ENCODE measurements at places on chromosomes 4 and X.

DNA sequence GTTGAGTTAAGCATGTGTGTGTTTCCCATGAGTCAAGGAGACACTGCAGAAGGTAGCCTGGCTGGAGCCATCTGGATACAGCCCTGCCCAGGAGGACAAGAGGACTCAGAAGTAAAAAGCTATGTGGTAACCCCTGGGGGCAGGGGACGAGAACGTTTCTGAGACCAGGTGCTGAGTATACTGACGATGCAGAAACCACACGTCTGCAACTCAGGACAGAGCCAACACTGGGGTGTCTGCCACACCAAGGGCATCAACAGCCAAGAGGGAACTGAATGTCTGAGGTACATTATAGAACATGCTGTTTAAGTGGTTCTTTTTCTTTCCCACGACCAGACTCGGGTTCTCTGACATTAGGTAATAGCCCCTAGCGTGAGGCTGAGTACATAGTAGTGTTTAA, 94.1 kb upstream of the GPR34 start:
- DNase-seq: no peak

GRCh38 chr4:158722291-158722916, 792 bp downstream of the PPID start:
- DNase-seq: no peak

DNA sequence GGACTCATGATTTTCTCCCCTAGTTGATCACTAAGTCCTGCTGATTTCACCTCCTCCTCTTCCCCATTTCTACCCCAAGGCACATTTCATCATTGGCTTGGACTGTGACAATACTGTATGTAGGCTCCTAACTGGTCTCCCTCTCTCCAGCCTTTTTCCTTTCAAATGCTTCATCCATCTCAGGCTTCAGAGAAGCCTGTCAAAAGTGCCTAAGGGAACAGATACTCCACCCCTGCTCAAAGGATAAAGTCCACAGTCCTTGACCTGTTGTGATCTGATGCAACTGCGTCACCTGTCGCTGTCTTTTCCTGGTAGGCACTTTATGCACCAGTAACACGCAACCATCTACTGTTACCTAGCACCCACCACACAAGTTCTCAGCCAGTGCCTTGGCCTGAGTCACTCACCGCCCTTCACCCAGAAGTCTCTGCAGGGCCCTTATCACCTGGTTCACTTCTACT, 12.8 kb downstream of the SCARB2 start:
- no peak for DNase-seq

GRCh38 chr4:113790478-113790877, 28.9 kb upstream of the CAMK2D start:
- no peak for DNase-seq

DNA sequence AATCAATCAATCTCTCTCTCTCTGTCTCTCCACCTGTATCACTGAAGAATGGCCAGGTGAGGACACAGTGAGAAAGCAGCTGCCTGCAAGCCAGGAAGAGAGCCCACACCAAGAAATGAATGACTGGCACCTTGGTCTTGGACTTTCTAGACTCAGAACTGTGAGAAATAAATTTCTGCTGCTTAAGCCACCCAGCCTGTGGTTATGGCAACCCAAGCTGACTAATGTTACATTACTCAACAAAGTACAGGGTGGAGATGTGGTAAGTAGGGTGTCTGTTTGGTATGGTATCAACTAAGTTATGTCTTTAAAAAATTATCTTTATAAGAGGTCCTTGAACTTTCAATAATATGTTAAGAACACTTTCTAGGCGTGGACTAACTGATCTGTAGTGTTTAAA, 159.3 kb downstream of the EPHA5 start:
- DNase-seq: no peak

DNA sequence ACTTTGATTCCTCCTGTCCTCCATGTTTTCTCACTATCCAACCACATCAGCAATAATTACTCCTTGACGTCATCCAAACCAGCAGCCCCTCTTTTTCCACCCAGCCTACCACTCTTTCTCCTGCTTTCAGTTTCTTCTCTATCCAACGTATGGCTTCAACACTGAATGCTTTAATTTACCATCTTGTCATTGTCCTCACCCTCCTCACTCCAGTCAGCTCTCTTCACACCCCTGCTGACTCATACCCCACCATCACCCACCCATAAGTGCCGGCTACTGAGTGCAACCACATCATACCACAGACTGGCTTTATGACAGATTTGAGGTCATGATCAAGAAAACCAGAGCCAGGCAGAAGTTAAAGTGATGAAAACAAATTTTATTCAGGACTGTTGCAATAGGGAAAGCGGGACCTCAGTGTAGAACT, 9.8 kb upstream of the ANXA5 start:
- peak; percentile 19 for DNase-seq

DNA sequence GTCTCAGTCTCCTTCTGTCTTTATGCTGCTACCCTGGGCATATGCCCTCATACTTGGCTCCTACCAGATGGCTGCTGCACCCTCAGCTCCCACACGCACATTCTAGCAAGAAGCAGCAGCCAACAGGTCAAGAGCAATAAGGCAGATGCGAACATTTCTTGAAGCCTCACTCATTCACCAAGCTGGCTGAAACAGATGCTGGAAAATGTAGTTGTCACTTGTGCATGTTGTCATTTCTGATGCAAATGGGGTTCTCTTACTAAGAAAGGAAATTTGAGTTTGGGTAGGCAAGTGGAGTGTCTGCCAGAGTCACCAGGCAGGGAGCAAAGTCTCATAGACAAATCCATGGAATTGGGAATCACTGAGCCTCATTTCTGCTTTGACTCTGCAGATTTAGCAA, 57.4 kb upstream of the SORBS2 start:
- DNase-seq: no peak

- no peak for DNase-seq
Observed at GRCh38 chrX:2784026-2784425, 32.2 kb downstream of the XG start.

DNA sequence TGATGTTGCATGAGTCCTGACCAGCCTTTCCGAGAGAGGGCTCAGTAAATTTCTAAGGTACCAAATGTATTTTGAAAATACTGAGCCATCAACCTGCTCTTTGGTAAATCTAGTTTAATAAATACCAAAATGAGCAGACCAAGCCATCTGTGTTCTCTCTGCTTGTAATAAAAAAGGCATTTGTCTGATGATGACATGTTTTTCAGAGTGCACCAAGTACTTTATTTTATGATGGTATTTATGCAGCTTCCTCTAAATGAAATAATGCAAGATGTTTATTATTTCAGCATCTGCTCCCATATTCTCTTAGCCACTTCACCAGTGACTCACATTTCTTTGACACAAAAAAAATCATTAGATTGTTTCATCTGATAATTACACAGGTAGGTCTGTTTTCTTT, 700.5 kb downstream of the TRIML1 start:
- no peak for DNase-seq

- DNase-seq: peak; percentile 16
Observed at GRCh38 chr4:142846108-142846728, at the start of gene INPP4B. TSS of gene INPP4B (minus strand) at chr4:142846301.

DNA sequence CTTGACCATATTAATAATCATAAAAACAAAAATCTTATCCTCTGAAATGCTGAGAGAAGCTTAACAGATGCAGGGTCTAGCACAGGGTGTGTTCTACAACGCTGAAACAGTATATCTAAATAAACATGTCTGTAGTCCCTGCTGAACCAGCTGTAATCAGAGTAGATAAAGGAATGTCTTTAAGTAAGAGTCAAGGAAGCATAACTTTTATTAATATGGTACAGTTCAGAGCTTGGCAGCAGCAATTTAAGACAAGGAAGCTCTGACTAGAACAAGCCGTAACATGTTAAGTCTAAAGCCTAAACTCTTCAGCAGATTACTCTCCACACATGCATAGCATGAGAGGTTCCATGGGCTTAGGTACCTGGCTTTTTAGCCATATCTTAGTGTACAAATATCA, 36.1 kb downstream of the NFKB1 start:
- DNase-seq: no peak

DNA sequence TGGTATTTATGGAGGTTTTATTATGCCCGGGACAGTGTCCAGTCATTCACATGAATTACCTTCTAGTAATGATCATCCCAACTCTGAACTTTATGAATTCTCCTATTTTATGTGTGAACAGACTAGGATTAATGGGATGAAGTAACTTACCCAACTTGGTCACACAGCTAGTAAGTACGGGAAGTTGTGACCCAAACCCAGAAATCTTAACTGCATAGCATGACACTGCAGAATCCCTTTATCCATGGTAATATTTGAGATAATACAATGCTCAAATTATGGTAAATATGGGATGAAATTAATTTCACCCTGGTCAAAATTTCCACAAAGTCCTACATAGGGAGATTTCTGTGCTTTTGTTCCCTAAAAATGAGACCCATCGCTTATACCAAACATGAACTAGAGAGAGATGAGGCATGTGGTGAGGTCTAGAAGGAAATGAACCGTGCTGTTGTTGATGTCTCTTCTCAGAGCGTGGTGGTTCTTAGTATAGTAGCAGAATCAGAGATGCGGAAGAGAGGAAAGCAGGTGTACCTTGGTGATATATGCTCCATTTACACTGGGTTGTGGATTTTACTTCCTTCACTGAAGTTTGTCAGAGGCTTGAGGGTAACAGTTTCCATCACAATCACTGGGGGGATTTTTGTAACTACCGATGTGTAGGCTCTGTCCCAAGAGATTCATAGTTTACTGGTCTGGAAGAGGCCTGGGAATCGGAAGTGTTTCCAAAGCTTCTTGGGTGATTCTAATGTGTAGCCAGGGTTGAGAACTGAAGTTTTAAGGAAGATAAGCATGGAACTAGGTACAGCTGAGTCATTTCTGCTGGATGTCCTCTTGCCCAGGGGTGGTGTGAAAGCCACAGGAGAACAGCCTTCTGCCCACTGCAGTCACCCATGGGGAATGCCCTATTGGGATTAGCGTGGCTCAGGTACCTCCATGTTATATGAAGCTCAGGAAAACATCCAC, 30.2 kb upstream of the FAM9C start:
- no peak for DNase-seq

- DNase-seq: no peak
Observed at GRCh38 chr4:142443469-142443868, 402.6 kb downstream of the INPP4B start.

GRCh38 chrX:98931216-98931615, 1478.9 kb downstream of the PCDH19 start:
- no peak for DNase-seq

DNA sequence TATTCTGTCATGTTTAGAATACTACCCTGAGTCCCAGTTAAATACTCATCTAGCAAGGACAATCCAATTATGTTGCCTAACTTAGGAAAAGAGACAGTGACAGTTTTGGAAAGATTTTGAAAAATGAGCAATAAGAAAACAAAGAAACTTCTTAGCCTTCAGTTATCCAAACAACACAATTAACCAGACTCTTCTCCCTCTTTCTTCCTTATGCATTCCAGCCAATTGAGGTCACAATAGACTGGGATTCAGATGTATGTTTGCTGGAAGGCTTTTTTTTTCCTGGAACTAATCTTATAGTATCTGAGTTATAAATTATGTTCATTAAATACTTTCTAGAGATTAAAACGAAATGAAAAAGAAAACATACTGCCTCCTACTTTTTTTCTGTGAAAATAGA, 109.6 kb downstream of the GUCY2F start:
- DNase-seq: no peak

- DNase-seq: no peak
Observed at GRCh38 chr4:7017446-7018048, 25.6 kb upstream of the TADA2B start.

- peak; percentile 39 for DNase-seq
Observed at GRCh38 chr4:2786152-2786671, 6.7 kb upstream of the SH3BP2 start.

DNA sequence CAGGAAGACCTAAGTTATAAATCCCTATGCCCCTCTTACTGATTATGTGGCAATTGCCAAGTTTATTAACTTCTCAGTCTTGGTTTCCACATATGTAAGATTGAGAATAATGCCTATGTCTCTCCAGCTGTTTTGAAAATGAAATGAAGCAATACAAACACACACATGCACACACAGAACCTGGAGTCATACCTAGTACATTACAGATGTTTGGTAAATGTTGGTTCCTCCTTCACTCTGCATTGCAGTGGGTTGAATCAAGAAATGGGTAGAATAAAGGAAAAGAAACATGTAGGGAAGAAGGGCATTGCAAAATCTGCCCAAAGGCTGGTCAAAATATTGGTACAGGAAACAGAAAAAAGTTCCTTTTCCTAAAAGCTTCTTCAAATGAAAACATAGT, 309.9 kb upstream of the EMCN start:
- no peak for DNase-seq

- DNase-seq: no peak
Observed at GRCh38 chrX:23387550-23388184, 53.0 kb downstream of the PTCHD1 start.

DNA sequence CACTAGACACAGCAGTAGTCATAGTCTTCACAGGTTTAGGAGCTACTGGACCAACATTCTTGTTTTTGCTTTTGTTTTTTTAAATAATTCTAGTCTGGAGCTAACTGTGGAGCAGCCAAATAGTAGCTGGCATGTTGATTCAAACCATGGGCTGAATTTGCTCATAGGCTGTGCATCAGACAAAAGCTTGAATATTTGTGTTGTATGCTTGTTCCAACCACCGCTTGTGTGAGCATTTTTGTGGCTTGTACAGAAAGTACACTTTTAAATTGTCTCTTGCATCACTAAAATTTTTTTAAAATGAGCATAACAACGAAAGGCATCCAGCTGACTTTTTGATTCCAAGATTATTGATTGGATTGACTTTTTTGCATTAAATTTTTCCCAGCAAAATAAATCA, 39.6 kb downstream of the CCNI start:
- DNase-seq: no peak

DNA sequence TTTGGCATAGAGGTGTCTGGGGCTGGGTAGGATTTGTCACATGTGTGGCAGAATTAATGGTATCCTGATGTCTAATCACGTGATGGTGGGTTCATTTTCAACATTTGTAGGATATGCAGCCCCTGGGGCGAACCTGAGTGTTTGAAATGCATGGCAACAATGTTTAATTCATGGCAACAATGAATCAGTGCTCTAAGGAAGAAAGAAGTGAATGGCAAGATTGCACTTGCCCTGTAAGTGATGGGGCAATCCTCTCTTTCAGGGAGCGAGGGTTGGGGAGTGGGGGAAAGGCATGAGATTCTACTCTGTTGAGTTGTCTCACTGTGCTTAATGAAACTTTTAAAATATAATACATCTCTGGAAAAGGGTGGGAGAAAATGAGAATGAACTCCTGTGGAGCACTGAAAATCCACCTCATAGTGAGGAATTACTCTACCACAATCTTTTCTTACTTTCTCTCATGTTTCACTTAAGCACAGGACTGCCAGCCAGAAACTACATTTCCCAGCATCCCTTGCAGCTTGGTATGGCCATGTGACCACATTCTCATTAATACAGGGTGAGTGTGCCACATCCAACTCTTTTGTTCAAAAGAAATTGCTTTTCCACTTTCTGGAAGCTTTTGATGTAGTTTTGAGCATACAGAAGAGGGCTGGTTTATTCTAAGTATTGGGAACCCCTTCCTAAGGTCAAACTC, 64.0 kb upstream of the PGM2 start:
- DNase-seq: no peak

DNA sequence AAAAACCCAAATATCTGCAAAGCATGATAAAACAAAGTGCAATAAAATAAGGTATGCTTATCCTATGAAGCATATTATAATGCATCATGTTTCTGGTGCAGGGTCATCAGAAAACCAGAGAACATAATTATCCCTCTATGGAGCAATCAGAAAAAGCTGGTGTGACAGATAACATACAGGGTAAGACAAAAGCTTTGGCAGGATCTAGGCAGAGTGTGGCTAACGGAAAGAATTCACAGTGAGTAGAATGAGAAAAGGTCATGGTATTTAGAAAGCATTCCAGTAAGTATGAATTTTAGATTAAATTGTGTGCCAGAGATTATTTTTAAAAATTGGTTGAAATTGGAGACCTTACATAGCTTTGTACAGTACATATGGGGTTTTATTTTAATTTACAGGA, 29.0 kb upstream of the UGT2B4 start:
- DNase-seq: no peak
